ENCODE measurements at places on chromosomes 4 and X.
A peak's percentile ranks its signal among the peaks of the same experiment; 100 is the strongest.

GRCh38 chr4:88533937-88534750 lies 10.6 kb upstream of the PYURF start:
- no peak for DNase-seq

- peak; percentile 43 for DNase-seq
These were observed 196.4 kb upstream of the C1QTNF7 start for GRCh38 chr4:15231265-15232091.

GRCh38 chr4:125091101-125091500 lies 223.7 kb upstream of the FAT4 start:
- peak; percentile 3 for DNase-seq

- no peak for DNase-seq
These were observed 183.4 kb downstream of the SPRY1 start for GRCh38 chr4:123579961-123580360.

GRCh38 chr4:7705062-7705461 lies 234.6 kb downstream of the AFAP1 start:
- DNase-seq: no peak

DNA sequence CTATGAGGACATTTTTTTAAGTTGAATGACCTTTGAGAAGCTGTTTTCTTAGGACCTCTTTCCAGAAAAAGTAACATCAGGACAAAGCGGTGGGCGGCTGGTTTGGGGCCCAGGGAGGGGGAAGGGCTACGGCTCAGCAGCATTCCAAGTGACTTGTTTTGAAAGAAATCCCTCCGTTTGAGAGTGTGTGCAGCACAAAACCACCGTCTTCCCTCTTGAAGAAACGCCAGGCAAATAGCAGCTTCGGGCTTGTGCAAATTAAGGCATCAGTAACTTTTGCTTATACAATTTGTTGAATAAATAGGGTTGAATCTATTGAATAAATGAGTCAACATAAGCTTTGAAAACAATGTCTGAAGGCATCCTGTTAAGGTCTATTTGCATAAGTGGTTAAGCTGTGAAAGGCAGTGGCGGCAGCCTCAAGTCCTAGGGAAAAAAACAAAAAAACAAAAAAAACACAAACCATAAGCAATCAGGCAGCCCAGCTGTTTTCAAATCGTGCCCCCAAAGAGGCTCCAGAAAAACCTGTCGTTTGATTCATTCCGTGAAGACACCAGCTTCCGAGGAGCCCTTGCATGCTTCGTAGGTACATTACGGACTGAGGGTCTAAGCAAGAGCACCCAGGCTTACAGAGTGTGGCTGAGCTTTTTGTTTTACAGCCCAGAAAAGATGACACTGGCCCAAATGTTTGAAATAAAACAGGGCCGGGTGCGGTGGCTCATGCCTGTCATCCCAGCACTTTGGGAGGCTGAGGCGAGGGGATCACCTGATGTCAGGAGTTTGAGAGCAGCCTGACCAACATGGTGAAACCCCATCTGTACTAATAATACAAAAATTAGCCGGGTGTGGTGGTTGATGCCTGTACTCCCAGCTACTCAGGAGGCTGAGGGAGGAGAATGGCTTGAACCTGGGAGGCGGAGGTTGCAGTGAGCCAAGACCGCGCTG lies 103.7 kb downstream of the CRLF2 start:
- no peak for DNase-seq

DNA sequence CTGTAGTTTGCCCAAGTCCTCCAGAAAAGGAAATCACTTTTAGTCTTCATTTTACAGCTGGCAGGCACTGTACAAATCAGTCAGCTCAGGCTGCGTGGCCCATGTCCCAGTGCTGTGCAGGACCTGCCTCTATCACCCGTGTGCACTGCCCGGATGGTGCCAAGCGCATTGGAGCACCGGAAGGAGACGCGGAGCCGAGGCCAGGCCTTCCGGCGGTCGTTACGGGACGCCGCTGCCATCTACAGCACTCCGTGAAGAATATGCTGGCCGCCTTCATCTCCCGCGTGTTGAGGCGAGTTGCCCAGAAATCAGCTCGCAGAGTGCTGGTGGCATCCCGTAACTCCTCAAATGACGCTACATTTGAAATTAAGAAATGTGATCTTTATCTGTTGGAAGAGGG lies at the start of gene PDHA2:
Gene PDHA2 (plus strand): TSS at position 203 of the 400 bp plus-strand sequence. CDS start 58 bp downstream, at position 261.
- no peak for DNase-seq

DNA sequence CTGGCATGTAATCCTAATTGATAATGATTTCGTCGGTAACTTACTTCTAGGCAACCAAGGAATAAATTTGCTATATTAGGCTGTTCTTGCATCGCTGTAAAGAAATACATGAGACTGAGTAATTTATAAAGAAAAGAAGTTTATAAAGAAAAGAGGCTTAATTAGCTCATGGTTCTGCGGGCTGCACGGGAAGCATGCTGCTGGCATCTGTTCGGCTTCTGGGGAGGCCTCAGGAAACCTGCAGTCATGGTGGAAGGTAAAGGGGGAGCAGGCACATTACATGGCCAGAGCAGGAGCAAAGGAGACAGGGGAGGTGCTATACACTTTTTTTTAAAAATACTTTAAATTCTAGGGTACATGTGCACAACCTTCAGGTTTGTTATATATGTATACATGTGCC lies 290.2 kb downstream of the STK32B start:
- no peak for DNase-seq

DNA sequence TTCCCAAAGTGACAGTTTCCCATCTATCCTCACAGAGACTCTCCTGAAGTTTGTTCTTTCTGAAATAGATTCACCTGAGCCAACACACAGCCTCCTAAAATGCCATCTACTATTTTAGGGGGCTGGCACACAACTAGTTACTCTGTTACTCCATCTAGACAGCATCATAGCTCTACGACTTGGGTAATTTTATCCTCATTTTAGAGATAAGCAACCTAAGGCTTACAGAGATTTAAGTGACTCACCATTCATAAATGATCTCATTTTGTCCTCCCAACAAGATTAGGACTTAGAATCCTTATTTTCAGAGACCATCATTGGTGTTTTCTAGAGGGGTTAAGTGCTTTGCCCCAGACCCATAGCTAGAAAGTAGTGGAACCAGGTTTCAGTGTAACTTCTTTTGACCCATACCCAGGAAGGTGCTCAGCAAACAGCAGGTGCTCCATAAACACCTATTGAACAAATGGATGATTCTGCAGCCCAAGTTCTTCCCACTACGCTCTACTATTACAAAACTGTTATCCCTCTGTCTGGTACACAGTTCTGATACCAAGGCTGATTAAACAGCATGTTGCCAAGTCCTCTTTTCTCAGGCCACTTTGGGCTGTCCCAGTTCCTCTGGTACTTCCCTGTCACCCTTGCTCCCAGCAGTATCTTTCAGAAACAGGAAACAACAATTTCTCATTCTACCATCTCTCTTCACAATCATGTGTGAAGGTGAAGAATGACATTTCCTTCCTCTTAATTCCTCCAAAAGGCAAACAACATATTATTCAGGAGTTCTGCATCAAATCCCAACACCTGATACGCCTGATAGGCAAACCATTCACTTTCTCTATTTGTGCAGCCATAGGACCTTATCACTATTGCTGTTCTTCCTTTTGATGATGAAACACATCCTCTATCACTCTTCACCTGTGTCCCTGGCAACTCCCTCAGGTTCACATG lies 304.7 kb upstream of the TAPT1 start:
- DNase-seq: no peak

- DNase-seq: no peak
These were observed 43.7 kb downstream of the OTOP1 start for GRCh38 chr4:4182835-4183568.

- DNase-seq: no peak
These were observed 231.4 kb upstream of the MID1 start for GRCh38 chrX:10851809-10852208.

GRCh38 chr4:76623217-76624045 lies 188.4 kb downstream of the SHROOM3 start:
- DNase-seq: no peak

DNA sequence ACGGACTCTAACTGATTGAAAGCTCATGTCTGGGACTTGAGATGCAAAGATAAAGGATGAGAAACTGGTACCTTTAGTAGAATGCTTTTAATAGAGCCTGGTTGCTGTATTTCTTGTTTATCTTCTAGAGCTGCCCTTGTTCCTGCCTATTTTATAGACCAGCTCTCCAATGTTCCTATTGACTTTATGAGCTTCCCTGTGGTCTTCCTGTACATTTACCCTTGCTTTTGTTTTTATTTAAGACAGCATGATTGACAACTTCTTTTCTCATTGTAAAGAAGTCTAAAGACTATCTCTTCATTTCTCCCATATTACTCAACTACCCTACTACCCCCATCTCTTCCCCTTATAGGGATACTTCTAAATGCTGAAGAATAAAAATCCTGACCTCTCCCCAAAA lies 174.7 kb downstream of the UGT8 start:
- no peak for DNase-seq

DNA sequence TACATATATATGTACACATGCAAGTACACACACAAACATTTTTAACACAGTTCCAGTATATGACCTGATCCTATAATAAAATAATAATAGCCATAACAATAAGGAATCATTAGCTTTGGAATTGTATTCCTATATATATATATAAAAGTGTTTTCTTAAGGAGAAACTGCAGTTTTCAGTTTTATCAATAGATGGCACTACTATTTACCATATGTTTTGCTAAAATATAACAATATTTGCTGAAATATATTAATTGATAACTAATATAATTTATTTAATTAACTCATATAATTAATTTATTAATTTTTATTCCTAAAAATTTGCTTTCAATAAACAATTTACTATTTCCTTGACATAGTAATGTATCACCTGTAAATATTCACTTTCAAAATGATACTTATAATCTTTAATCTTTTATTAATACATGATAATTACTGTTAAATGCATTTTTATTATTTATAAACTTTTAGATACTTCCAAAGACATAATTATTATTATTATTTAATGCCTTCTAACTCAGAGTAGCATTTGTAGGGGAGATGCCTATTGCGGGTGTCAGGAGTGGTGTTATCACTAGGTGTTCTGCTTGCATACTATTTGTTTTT lies 599.5 kb downstream of the FSTL5 start:
- no peak for DNase-seq

- DNase-seq: no peak
These were observed 1417.9 kb downstream of the ADGRL3 start for GRCh38 chr4:62618042-62618441.

- DNase-seq: no peak
These were observed 5.5 kb upstream of the MMAA start for GRCh38 chr4:145613566-145614232.

GRCh38 chrX:17081968-17082367 lies 135.5 kb downstream of the REPS2 start:
- DNase-seq: no peak

GRCh38 chrX:119407681-119408080 lies 8.5 kb downstream of the SLC25A43 start:
- no peak for DNase-seq

DNA sequence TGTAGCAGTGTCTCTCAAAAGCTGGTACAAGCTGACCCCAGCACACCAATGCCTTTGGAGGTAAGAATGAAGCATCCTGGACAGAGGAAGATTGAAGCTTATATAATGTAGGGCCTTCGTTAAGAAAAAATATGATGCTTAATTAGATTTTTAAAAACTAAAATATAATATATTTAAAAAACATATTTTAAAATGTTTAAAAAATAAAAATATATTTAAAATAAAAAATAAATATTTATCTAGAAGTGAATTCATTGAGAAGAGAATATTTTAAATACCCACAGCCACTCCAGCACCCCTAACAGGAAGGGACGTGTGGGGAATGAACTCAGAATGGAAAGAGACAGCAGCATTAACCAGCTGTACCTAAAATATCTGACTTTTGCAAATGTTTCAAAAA lies 65.1 kb upstream of the DDX53 start:
- DNase-seq: no peak

DNA sequence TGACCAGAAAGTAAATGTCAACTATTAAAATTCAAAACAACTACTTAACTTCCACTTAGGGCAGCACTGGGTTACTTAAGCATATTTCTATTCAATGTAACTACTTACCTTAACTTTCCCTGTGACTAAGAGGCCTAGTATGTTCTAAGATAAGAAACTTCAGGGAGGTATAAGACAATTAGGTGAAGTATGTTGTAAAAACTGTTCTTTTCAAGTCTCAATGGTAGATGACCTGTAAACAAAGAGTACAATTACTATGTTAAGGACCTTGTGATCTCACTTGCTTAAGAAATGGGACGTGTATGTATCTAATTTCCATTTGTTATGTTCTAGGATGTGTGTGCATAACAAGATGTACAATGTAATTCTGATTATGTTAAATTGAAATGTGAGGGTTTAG lies 960.5 kb downstream of the CCSER1 start:
- DNase-seq: no peak
